ENCODE measurements at places on chromosomes 2 and 18.
A peak's percentile ranks its signal among the peaks of the same experiment; 100 is the strongest.

GRCh38 chr18:32879497-32879896, 106.7 kb upstream of the KLHL14 start:
- DNase-seq: no peak

- peak; percentile 4 for DNase-seq
Observed at GRCh38 chr2:105373895-105374401, 24.9 kb downstream of the FHL2 start.

GRCh38 chr2:101064868-101065549, 62.9 kb downstream of the RPL31 start:
- no peak for DNase-seq

- DNase-seq: no peak
Observed at GRCh38 chr18:77206676-77207374, 42.8 kb upstream of the GALR1 start.

- no peak for DNase-seq
Observed at GRCh38 chr2:86624267-86624547, 542 bp upstream of the RNF103 start.

DNA sequence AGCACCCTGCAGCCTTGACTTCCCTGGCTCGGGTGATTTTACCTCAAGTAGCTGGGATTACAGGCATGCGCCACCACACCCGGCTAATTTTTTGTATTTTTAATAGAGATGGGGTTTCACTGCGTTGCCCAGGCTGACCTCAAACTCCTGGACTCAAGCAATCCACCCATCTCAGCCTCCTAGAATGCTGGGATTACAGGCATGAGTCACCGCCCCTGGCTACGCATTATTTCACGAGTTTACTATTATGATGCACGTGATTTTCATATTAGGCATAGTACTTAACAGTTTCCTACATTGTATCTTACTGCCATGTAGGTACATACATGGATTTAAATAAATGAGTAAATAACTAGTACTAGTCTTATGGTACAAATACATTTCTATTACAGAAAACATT, 4.4 kb downstream of the DYNC2LI1 start:
- no peak for DNase-seq
